Right hindlimb (tissue), 1 donor: ENCODE measurements at places on chromosomes 5 and 9.

- DNase-seq: no peak
Observed at GRCh38 chr9:97075289-97075985, 36.5 kb upstream of the CTSV start.

DNA sequence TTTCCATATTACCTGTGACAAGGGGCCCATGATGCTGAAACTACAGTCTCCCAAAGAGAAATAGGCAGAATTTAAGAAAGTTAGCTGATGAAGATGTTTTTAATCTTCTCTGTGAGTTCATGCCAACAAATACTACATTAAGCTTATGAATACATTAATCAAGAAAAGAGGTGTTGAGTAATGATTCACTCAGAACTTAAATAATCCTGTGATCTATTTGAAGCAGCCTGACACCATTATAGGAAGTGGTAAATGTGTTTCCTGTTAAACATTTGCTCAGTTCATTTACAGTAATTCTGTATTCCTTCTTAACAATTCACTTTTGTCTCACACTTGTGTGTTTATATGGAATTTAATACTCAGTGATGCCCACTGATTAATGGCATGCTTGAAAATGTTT is 75.0 kb upstream of the IZUMO3 start:
- DNase-seq: no peak

- DNase-seq: no peak
Observed at GRCh38 chr5:88377705-88378656, 109.3 kb upstream of the TMEM161B start.

DNA sequence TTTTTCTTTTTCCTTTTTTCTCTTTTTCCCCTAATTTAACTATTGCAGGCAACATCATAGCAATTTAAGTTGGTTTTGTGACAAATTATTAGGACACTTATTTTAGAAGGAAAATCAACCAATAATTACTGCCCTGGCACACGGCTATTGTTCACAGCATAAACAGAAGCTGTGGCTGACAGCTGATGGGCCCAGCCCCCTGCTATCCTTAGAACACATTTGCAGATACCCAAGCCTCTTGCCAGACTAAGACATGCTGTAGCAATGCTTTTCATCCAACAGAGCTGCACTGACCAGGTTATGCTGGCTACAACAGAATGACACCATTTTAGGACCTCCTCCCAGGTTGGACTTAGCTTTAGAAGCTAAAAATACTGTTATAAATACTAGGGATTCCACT is 852.7 kb upstream of the DMAC1 start:
- DNase-seq: peak; percentile 45

- DNase-seq: no peak
Observed at GRCh38 chr9:11064909-11065308, 452.1 kb upstream of the PTPRD start.

DNA sequence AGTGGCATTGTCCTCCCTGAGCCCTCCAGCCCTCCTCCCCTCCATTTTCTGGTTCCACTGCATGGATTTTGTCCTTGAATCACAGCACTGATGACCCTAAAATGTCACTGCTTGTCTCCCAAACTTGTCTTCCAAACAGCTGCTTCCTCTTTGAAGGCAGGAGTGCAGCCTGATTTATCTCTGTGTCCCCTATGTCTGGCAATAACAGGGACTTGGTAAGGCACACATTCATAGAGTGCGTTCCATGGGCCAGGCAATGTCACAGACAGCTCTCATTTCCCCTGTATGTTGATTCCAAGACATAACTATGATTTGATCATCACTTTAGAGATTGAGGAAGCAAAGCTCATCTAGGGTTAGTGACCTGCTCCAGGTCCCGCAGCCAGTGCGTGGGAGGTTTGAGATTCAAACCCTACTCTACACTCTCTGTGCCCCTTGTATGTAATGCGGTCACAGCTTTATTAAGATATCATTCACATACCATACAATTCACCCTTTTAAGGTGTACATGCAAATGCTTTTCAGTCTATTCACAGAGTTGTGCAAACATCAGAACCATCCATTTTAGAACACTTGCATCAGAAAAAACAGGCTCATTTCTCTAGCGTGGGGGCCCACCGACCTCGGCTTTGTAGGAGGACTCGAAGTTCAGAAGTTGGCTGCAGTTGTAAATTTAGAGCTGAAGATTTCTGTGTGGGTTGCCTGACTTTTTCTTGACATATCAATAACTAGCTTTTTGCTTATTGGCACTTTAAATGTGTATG is 28.4 kb upstream of the BOD1 start:
- DNase-seq: no peak

- DNase-seq: no peak
Observed at GRCh38 chr5:121702682-121703081, 149.0 kb upstream of the FTMT start.

DNA sequence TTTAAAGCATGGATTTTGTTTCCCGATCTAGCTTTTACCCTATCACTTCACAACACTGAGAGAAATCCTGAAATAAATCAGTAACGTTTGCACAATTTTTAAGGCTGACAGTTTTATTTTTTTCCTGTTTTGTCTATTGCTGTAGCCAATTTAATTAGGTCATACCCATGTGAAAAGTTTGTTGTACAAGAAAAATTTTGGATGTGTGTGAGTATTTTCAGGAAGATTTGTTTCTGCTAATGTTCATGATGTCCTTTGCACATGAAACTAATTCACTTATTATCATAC is 237.8 kb downstream of the ARRDC3 start:
- no peak for DNase-seq

DNA sequence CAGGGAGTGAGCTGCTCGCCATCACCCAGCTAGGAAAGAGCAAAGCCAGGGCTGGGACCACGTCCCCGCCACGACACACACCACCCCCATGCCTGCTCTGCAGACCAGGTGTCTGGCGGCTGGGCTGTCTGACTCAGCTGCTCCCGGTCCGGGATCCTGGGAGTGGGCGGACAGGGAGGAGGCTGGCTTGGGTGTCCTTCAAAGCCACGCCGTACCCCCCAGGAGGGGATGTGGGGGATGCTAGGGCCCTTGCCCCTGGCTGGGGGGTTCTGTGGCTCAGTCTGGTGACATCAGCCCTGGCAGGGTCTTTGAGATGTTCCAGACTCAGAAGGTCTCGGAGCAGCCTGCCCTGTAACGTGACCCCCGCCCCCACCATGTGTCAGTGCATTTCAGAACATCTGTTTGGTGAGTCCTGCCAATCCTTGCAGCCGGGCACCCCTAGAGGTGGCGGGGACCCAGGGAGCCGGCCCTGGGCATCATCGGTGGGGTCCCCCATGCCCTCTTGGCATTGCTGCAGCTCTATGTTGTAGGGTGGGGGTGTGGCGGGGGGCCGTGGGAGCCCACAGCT is 62.3 kb downstream of the HMCN2 start:
- DNase-seq: peak; percentile 66

- no peak for DNase-seq
Observed at GRCh38 chr9:85884256-85884655, 56.7 kb upstream of the NAA35 start.

- DNase-seq: no peak
Observed at GRCh38 chr5:152465140-152465539, 60.1 kb upstream of the NMUR2 start.

- no peak for DNase-seq
Observed at GRCh38 chr5:31563216-31563615, 31.1 kb downstream of the C5orf22 start.
